ENCODE measurements at places on chromosomes 1 and 21. TPM values are rescaled to one million over a fixed set of nuclear protein-coding genes. Genes with fewer than 3 reads are reported as not detected.

DNA sequence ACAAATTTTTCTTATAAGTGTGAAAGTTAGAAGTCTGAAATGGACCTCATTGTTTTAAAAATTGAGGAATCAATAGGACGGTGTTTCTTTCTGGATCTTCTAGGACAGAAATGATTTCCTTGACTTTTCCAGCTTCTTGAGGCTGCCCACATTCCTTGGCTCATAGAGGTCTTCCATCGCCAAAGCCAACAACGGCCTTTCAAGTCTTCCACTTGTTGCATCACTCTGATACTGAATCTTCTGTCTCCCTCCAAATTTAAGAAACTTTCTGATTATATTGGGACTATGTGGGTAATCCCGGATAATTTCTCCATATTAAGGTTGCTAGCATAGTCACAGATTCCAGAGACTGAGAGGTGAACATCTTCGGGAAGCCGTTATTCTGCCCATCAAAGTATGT lies 595.4 kb upstream of the ADAMTS5 start:
- DNase-seq = no peak

GRCh38 chr1:206905295-206906164 lies 8.3 kb downstream of the IL24 start:
- peak; percentile 100 for DNase-seq

DNA sequence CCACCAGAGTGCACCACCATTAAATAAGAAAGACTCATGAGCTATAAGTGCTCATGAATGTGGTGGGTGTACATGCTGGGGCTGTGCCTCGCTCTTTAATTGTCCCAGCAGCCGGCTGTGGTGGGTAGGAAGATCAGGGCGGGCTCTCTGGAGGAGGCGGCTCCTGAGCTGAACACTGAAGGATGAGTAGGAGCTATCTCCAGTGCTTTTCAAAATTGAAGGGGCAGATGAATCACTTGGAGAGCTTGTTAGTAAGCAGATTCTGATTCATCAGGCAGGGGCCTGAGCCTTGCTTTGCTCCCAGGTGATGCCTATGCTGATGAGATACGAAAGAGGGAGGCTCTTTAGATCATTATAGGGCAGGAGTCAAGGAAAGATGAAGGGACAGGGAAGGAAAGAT lies 54.1 kb downstream of the ETS2 start:
- DNase-seq = peak; percentile 77

DNA sequence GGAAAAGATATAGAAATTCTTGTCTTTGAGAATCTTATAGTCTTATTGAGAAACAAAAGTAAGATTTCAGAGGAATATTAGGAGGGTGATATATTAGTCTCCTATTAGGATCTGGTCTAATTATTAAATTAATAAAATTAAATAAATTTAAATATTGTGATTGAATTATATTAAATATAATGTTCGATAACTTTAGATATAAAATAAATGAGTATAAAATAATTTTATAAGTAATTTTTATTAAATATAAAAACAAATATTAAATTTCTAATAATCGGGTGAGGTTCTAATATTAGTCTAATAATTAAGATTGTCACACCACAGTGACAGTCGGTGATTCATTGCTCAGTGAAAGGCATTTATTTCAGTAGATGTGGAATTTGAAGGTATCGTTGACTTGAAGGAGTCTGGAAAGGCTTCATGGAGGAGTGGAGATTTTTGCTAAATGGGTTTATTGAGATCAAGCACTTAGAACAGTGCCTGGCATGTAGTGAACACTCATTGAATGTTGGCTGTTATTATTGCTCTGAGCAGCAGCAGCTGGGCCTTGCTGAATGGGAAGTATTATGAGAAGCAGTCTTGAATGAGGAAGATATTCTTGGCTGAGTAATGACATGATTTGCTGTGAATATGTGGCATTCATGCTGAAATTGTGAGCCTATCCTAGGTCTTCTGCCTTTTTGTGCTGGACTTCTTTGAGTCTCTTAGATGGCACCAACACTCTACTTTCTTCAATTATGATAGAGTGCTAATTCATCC lies 74.6 kb downstream of the USP25 start:
- DNase-seq = no peak

DNA sequence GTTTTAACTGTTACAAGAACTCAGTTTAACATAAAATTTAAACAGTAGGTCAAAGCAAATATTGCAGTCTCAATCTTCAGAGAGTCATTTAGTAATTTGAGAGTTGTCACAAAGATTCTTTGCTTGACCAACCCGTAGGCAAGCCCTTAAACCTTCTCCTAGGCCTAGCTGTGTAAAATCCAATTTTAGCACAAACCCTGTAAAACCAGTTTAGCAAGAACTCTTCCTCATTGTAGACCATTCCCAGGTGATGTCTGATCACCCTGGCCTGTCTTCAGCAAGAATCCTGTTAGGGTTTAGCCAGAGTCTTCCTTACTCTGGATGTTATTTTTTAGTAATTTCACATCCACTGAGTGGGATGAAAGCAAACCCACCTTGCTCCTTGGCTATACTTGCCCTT lies 30.1 kb downstream of the LRIG2 start:
- DNase-seq = no peak

DNA sequence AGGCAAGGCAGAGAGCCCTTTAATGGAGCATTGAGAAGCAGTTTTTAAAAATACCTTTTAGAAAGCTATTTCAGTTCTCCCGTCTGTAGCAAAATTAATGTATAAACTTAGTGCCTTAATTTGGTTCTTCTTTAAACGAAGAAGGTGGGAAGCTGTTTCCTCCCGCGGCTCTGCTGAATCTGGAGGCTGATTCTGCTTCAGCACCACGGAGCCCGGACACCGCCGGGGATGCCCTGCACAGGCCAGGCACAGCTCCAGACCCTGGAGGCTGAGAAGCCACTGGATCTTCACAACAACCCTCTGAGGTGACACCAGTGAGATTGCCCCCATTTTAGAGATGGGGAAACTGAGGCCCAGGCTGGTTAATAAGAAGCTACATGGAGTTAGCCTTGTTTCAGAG lies 175.8 kb upstream of the VAMP3 start:
- no peak for DNase-seq

HSPA6 gene
- 0.37 TPM for total RNA-seq

NEK2 gene
- 31.1 TPM for total RNA-seq

SPRR1B gene
- 36.3 TPM for total RNA-seq
